Inflammatory macrophage treated with lipopolysaccharide for 1 hour (primary cell): ENCODE measurements at places on chromosomes 11 and 22.
A peak's percentile ranks its signal among the peaks of the same experiment; 100 is the strongest.

DNA sequence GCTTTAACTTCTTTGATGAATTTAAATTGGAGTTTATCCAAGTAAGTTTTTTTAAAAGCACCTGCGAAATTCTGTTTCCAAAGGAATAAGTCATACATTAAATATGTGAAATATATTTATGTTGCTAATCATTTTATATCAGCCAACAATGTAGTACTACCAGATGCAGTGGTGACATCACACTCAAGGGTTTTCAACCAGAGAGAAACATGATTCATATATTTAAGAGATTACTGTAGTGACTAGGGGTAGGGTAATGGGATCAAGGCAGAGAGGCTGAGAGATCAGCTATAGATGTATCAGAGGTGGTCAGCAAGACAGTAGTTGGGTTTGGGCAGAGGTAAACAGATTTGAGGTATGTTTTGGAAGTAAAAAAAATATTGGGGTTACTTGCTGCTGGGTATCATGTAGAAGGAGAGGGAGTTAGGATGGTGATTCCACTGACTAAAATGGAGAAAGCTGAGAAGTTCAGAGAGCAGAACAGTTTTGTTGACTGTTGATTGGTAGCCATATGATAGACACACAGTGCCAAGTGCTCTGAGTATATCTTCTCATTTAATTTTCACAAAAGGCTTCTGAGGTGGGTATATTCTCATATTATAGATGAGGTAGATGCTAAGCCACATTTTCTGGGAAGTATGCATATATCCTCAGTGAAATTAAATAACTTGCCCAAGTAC lies 39.4 kb downstream of the CEP57 start:
- DNase-seq: no peak

- DNase-seq: no peak
These were observed 10.3 kb downstream of the CAT start for GRCh38 chr11:34449013-34449412.

DNA sequence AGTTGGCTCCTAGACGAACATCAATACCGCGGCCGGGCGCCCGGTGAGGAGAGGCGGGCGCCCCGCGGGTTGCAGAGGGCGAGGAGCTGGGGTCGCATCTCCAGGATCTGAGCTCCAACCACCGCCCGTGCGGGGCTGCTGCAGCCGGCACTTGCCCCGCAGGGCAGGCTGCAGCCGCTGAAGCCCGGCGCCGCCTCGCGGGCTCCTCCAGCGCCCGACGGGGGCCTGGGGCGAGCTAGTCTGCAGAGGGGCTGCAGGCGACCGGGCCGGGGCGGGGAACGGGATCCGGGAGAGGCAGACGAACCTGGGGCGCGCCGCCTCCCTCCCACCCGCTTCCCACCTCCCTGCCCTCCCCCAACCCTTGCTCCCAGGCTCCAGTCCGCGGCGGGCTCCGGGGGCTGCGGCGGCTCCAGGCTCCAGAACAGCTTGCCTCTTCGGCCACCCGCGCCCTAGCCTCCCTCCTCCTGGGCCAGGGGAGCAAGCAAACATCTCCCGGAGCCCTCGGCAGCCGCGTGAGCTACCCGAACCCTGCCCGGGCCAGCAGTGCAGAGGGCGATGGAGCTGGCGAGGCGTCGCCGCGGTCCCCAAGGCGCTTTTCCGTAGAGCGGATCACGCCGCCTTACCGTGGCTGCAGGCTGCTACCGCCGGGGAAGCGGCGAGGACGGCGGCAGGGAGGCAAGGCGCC lies 802 bp downstream of the TENM4 start:
- no peak for DNase-seq

- DNase-seq: no peak
These were observed 39.3 kb upstream of the APLNR start for GRCh38 chr11:57276169-57276970.

- no peak for DNase-seq
These were observed 56.8 kb downstream of the TMPRSS5 start for GRCh38 chr11:113649311-113649710.

DNA sequence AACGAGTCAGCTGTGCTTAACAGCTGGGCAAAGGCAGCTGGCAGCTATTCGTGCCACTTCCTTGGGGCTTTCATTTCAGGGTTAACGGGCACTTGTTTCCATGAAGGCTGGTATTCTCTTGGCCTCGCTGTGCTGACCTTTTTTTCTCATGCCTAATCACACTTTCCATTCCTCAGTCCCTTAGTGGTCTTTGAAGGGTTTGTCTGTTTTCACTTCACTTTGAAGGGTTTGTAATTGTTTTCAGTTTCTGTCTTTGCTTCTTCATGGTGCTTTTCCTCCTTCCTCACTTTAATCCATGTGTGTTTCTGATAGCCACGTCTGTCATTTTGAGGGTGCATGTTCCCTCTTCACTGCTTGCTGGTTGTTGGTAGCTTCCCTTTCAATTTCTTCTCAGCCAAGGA lies 24.6 kb downstream of the PPIL2 start:
- DNase-seq: no peak

DNA sequence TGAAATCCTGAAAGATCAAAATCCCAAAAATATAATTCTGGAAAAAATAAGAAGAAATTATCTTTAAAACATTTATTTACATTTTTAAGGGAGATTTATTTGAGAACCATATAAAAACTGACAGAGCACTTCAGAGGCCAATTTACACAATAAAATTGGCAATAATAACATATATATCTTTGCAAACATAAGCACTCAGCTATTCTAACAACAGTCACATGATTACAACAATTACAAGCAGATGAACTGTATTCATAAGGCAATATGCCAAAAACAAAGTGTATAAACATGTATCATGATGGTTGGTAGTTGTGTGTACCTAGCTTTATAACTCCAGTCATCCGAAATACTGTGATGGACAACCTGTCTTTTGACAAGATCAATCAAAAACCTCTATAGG lies 17.7 kb upstream of the RASSF10 start:
- no peak for DNase-seq

DNA sequence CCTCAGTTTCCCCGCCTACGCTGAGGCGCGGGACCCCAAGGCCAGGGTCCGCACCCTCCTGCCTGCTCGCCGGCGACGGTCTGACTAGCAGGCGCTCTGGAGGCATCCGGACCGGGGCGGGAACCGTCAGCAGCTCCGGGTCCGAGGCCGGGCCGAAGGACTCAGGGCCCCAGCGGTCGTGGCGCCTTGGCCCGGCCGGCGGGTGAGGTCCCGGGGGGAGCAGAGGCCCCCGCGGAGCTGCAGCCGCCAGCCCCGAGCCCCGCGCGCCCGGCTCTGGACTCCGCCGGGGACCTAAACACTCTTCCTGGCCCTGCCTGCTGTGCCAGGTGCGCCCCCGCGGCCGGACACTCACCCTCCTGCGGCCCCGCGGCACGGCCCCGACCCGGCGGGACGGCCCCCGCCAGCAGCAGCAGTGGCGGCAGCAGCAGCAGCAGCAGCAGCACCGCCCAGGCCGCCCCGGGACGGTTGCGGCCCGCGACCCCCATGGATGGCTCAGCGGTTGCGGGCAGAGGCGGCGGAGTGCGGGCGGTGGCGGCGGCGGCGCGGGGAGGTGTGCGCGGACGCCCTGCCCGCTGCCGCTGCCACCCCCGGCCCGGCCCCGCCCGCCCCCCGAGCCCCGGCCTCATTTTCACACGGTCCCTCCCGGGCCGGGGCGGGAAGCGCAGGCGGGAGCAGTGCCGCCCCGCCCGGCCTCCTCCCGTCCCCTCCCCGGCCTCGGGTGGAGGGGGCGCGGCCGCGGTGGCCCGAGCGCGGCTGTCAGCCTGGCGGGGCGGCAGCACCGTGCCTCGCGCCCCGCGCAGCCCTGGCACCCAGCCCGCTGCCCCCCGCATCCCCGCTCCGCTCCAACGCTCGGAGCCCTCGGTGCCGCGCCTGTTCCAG lies at the start of gene SCUBE2:
Gene SCUBE2, minus strand, starts transcription at position 556 of the 879 bp plus-strand sequence. Its CDS starts 71 bp downstream, at position 485.
- DNase-seq: no peak

GRCh38 chr11:8106679-8107078 lies 25.7 kb downstream of the TUB start:
- no peak for DNase-seq

GRCh38 chr11:44309478-44310205 lies at the start of gene ALX4:
Gene ALX4, minus strand, starts transcription at chr11:44310139. Its CDS starts 77 bp downstream, at chr11:44310062.
- no peak for DNase-seq

GRCh38 chr22:48208894-48209293 lies 1446.4 kb downstream of the TBC1D22A start:
- no peak for DNase-seq

GRCh38 chr11:14149683-14150082 lies 187.2 kb downstream of the SPON1 start:
- no peak for DNase-seq

DNA sequence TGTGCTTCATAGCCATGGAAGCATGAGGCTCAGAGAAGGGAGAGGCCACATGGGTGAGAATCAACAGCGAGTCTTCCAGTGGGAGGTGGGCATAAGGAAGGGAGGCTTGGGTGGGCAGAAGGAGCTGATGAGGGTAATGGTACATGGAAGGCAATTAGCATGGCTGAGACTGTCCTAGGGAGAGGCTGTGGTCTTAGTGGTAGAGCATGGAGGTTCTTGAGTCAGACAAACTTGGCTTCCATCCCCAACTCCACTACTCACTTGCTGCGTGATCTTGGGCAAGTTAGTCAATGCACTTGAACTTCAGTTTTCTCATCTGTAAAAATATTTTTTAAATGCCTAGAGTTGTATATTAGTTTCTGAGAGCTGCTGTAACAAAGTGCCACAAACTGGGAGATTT lies 227.2 kb upstream of the E2F8 start:
- no peak for DNase-seq

GRCh38 chr11:2378527-2379210 lies 1.6 kb downstream of the CD81 start:
- no peak for DNase-seq

GRCh38 chr11:41536021-41536568 lies 76.6 kb upstream of the LRRC4C start:
- no peak for DNase-seq

DNA sequence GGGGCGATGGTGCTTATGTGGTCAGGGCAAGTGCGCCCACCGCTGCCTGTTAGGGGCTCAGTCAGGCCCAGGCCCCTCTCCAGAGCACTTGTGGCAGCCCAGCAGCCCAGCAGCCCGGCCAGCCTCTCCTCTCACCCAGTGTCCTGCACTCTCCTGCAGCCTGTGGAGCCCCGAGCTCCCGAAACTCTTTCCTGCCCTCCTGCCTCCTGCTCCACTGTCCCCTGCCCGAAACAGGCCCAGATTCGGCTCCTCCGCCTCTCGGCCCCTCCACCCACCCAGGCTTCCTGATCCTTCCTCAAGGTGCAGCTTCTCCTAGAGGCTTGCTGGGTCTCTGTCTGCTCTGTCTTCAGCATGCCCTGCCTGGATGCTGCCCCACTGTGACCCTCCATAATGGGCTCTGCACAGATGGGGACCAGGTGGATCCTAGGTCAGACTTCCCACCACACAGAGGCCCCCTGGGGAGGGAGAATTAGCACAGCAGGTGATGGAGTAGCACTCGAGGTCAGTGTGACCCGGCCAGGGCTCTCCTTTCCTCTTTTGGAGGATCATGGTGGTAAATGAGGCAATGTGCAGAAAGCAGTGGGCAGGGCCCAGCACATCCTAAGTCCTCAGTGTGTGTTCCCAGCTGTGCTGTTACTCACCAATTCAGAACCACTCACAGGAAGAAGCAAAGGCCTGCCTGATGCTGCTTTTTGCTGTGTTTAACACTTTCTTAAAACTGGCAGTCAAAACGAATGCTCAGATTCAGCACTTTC lies 18.6 kb upstream of the NAP1L4 start:
- DNase-seq: no peak

DNA sequence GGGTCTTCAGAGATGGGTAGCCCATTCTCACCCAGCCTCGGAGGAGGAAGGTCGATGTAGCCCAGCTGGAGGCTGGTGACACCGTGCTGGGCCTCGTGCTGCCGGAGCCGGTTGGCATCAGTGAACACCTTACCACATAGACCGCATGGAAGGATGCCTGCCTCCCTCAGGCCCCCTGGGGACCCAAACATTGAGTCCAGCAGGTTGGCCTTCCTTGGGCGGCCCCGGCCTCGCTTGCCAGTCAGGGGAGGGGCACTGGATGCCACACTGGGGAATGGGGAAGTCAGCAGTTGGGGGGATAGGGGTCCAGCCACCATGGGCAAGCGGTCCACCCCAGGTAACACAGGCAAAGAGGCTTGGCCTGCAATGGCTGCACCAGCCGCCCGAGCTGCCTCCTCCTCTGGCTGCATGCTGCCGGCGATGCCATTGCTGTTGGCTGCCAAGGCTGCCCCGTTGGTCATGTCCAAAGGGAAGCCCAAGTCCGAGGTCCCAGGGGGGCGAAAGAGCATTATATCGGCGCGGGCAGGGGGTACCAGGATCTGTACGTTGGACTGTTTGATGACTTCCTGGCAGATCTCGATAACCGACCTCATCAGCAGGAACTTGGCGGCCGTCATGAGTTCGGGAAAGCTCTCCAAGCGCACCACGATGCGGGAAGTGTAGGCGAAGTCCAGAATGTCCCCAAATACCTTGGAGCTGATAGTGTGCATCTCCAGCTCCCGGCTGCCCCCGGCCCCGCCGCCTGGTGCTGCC lies 1.4 kb downstream of the PATZ1 start:
- no peak for DNase-seq

GRCh38 chr11:44967930-44968496 lies 17.3 kb upstream of the TP53I11 start:
- DNase-seq: no peak

- no peak for DNase-seq
These were observed 239.7 kb downstream of the BRD1 start for GRCh38 chr22:49587987-49588386.

DNA sequence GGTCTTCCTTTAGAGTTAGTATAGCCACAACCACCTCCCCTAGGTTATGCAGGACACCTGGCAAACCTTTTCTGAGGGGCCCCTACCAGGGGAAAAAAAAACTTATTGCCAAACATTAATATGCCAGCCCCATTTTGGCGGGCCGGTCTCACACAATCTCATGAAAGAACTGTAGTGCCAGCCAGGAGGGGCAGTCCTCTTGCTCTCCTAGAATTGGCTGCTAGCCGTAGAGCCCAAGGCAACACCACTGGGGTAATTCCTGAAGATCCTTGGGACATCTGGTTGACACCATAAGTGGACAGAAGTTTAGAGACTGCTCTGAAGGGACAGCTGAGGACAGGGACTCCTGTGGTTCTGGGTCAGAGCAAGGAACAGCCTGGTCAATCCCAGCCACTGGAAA lies 24.2 kb downstream of the NAV2 start:
- no peak for DNase-seq

DNA sequence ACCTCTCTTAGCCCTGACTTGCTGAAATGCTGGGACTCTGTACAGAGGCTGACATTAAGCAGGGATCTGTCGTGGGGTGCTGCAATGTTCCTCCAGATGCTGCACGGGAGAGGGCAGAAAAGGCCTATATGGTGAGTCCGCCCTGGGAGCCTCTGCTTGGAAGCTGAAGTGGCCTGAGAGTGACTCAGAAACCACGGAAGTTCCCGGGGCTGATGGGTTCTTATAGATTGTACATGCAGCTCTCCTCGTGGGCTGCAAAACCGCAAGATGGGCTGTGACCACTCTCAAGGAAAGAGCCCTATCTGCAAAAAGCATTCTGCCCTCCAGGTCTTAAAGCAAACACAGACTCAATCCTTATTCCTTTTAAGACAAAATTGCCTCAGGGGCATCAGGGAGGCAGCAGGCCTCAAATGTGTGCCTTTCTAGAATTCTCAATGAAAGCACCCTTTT lies 5.8 kb upstream of the SLC43A3 start:
- DNase-seq: peak; percentile 87
